Activated effector memory CD4-positive, alpha-beta T cell treated with Interleukin-2 at 50 U/mL for 16 hours (primary cell): ENCODE measurements at places on chromosomes 6 and 20.

DNA sequence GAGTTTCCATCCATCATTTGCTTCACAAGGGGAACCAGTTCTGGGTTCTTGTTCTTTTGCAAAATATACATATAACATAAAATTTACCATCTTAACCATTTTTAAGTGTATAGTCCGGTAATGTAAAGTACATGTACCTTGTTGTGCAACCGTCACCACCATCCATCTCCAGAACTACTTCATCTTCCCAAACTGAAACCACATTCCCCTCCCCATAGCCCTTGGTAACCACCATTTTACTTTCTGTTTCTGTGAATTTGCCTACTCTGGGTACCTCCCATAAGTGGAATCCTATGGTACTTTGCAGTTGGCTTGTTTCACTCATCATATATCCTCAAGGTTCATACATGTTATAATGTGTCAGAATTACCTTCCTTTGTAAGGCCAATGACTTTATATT lies 70.3 kb upstream of the DSP start:
- DNase-seq = no peak

GRCh38 chr6:44575644-44576043 lies 188.1 kb downstream of the CDC5L start:
- no peak for DNase-seq

DNA sequence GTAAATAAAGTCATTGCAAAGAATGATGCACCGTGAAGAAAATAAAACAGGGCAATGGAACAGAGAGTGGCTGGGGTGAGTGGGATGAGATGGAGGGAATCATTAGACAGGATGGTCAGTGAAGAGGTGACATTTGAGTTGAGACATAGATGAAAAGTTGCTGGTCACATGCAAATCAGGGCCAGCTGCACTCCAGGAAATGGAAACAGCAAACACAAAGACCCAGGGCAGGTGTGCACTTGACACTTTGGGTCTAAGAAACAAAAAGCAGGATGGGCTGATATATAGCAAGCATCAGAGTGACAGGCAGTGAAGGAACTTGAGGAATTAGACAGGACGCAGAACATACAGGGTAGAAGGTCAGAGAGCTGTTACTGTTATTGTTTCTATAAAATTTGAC lies 171.5 kb upstream of the RIPOR2 start:
- DNase-seq = no peak

DNA sequence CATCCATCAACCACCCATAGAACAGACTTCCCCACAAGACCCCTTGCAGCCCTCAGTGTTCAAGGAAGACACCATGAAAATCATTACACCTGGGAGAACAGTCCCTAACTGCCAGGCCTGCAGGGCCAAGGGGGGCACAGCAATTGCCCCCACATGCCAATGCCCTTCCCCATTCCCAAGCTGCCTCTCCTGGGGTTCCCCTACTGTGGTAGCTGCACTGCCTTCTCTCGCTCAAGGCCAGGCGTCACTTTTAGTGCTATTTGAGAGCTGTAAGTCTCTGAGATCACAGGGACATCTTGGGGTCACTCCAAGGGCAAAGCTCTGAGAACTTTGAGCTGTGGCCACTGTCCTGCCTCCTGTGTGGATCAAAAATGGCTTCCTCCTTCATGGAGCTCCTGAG lies 6.0 kb upstream of the ACSS1 start:
- DNase-seq = no peak

DNA sequence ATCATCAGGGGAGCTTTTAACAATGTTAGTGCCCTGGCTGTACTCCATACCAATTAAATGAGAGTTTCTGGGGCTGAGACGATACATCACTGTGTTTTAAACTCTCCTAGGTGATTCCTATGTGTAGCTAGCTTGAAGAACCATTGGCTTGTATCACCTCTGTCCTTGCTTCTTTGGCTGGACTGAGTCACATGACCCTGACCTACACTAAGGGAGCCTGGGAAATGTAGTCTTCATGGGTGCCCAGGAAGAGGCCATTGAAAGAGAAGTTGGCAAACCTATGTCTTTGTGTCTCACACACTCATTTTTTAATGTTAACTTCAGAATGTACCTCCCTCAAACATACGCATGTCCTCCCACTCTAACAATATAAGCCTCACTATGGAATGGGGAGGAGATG lies 506.6 kb downstream of the DHX35 start:
- no peak for DNase-seq

DNA sequence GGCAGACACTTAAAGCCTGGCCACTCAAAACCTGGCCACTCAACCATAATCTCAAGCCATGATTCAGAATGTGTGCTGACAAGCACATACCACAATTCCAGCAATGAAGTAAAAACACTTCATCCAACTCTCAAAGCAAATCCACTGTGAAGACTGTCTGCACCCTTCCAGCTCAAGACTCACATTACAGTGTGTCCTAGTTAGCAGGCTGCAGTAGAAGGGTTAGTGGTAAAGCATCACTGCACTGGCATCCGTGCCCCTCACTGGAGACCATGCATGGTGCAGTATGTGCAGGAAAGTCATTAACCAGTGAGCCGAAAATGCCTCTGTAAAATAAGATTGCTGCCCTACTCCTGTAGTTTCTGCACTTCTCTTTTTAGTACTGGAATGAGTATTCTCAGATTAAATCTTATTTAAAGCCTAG lies 43.4 kb downstream of the SLC23A2 start:
- no peak for DNase-seq

GRCh38 chr6:111201764-111202163 lies 114.5 kb downstream of the SLC16A10 start:
- DNase-seq = no peak

GRCh38 chr6:85404564-85405174 lies 45.2 kb upstream of the NT5E start:
- no peak for DNase-seq

DNA sequence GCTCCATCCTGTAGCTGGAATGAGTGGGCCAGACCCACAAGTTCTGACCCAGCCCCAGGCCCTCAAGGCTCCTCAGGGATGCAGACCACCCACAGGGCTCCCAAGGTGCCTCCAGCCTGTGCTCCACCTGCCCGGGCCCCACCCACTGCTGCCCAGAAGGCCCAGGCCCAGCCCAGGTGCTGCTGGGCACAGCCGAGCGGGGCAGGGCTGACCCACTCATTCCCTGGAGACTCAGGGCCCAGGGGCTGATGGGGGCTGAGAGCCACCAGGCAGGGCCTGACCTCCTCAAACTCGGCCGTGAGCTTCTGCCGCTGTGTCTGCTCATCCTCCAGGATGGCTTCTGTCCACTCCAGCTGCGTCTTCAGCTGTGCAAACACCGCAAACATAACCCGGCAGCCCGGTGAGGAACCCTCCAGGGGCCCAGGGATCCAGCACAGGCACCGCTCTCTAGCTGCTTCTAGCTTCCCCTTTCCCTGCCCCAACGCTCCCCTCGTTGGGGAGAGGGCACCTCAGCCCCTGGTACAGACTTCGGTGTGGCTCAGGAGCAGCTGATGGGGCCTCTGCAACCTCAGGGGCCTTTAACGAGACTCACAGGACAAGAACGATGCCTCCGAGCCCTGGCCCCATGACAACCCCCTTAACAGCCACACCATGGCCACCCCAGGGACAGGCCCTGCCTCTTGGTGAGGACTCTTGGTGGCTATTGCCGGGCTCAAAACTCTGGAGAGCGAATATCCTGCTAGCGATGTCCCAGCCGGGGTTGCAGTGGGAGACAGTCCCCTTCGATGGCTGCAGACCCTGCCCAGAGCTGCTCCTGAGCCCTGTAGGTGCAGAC lies 46.0 kb downstream of the DSTN start:
- DNase-seq = no peak

DNA sequence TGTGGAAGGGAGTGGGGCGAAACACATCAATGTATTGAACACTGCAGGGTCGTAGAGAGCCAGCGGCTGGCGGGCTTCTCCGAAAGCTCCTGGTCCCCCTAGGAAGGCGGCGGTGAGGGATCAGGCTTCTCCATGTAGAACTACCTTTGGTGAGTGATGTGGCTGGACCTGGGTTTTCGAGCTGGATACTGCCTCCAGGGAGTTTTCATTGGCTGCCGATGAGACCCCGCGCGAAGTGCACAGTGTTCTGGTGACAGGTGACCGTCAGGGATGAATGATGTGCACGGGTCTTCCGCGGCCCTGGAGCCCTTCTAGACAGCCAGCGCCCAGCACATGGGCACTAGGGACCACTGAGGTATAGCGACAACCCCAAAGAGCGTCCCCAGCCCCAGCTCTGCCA lies 16.4 kb downstream of the ABT1 start:
- DNase-seq = no peak

DNA sequence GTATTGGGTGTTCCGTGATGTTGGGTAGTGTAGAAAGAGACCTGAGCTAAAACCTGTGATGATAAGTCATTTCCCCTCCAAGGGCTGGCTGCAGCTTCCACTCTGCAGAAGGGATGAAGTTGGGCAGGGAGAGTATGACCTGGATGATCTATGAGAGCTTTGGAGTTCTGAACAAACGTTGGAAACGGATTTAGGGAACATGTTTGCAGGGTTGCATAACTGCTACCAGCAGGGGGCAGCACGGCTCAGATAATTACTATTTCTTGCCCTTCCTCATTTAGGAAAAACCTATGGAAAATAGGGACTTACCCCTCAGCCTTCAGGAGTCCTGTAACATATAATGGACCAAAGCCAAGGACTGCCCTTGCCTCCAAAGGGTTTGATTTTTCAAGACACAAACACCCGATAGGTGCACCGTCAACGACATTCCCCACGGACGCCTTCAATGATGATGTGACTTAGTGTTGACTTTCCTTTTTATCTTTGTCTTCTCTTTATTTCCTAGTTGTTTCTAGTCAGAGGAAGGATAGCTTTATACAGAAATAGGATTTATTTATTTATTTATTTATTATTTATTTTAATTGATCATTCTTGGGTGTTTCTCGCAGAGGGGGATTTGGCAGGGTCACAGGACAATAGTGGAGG lies 164.9 kb upstream of the SASH1 start:
- DNase-seq = no peak

GRCh38 chr6:162325826-162326225 lies 401.7 kb downstream of the PRKN start:
- no peak for DNase-seq

GRCh38 chr6:15376900-15377487 lies 131.1 kb downstream of the JARID2 start:
- no peak for DNase-seq

GRCh38 chr6:2659882-2660281 lies 90.8 kb downstream of the MYLK4 start:
- no peak for DNase-seq

DNA sequence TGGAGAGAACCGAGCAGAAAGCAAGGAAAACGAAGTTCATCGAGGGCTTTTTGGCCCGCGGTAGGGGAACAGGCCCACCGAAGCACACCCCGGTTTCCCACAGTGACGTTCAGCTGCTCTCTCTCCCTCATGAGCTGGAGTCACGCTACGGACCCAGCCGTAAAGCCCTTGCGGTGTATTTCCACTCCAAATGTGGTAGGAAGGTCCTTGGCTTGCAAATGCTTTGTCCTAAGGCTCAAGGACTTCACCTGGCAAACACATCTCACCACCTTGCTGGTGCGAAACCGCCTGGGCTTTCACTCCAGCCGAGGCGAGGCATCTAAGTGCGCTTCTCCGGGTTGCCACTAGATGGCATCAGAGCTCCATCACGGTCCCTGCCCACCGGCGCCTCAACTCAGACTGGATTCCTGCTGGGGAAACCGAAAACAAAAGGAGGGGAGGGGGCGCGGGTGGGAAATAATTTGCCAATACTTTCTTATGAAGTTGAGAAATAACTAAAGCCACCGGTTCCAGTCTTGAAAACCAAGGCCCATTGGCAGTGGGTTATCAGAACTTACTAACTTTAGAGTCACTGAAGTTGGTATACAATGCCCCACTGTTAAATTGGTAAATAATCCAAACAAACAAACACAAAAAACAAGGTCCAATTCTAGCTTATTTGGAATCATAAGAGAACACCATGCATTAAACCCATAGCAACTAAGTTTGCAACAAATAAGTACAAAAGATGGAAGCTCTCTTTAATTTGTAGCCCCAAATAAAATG lies 13.4 kb upstream of the FOXC1 start:
- peak; percentile 39 for DNase-seq

DNA sequence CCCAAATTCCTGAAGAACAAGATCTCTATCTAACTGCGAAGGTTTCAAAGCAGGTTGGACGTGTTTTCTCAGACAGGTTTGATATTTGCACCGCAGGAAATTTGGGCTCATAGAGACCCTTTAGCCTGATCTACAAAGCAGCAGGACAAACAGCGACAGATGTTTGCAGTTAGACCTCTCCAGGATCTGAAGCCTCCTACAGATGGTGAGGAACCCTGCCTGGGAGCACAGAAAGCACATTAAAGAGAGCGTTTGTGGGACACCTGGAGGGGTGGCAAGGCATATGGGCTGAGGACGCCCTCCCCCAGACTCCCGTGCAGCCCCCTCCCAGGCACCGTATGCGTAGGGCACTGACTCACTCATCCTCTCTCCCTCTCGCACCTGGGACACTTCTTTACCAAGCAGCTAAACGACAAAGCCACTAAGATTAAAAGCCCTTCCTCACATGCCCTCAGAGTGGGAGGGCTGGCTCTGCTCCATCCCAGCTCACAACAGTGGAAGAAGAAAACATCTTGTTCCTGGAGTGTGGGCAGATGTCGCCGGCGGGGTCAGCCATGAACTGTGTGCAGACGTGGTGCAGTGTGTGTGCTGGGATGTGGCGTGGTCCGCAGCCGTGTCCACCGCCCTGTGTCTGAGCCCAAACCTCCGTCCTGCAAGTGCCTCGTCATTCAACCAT lies 249.7 kb upstream of the AFDN start:
- DNase-seq = no peak

GRCh38 chr20:34300809-34301586 lies 2.2 kb downstream of the AHCY start:
- DNase-seq = no peak

DNA sequence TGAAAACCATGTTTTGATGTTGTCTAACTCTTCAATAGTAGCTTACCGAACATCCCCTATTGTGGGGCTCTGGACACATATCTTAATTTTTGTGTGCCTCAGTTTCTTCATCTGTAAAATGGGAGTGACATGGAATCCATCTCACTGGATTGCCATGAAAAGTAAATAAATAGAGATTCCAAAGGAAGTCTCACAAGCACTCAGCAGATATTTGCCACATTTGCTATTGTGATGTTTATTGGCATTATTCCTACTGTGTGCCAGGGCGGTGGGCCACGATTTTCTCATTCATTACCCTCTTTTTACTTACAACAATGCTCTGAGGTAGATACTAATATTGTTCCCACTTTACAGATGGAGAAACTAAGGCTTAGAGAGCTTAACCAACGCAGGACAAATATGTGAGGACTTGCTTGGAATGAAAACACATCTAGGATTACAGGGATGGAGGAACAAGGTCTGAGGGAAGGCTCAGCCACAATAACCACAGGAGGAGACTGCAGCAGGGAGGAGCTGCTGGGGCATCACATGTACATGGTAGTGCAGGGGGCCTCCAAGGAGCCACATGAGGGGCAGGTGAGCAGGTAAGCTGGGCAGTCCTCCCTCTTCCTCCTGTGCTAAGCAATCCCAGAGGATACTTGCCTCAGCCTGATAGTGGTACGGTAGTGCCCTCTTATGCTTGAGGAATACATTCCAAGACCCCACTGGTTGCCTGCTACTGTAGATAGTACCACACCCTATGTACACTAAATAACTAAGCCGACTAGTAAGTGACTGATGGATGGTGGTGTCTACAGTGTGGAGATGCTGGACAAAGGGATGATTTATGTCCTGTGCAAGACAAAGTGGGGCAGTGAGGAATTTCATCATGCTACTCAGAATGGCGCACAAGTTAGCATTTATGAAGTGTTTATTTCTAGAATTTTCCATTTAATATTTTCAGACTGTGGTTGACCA lies 176.9 kb downstream of the FOXA2 start:
- DNase-seq = no peak
